ENCODE measurements at places on chromosomes 6 and 20.

DNA sequence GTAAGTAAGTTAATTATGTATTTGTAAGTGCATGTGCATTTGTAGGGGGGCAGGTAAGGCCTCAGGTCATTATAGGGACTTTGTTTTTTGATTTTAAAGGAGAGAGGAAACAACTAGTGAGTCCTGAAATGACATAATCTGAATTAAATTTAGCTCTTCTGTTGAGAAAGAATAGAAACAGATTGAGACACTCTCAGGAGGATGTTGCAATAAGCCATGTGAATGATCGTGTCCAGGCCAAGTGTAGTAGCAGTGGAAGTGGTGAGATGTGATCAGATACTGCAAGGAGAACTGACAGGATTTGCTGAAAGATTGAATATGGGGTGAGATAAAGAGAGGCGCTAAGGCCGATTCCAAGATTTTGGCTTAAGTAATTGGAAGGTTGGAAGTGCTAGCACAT lies 2.6 kb upstream of the CENPW start:
- peak; percentile 25 for DNase-seq

DNA sequence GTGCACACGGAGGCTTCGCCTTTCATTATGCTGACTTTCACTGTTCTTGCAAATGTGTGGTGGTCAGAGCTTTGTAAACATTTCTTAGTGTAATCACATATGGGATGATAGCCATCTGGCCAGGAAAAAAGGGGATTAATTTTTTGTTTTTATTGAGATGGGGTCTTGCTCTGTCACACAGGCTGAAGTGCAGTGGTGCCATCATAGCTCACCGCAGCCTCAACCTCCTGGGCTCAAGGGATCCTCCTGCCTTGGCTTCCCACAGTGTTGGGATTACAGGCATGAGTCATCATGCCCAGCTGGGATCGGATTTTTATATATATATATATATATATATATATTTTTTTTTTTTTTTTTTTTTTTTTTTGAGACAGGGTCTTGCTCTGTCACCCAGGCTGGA lies 11.0 kb upstream of the TIAM2 start:
- no peak for DNase-seq

- no peak for DNase-seq
These were observed 7.8 kb downstream of the E2F3 start for GRCh38 chr6:20409427-20409971.

DNA sequence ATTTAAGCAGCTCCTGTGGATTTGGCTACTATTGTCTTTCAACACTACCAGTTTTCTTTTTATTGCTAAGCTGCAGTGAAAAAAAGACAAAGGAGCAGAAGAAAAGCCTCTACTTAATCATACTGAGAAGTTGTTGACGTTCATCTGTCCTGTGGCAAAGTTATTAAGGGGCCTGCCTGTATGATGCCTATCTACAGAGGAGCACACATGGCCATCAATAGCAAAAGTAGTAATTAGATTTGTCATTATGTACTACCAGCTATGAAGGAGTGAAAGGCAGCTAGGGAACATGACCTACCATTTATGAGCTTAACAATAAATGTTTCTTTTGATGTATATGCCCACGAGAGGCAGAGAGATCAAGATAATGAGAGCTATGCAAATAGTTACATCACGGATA lies 620.9 kb downstream of the PHF3 start:
- DNase-seq, result no peak

GRCh38 chr6:169098116-169098515 lies 155.5 kb downstream of the THBS2 start:
- DNase-seq, result no peak

GRCh38 chr20:32069711-32070110 lies 17.7 kb downstream of the HCK start:
- no peak for DNase-seq

DNA sequence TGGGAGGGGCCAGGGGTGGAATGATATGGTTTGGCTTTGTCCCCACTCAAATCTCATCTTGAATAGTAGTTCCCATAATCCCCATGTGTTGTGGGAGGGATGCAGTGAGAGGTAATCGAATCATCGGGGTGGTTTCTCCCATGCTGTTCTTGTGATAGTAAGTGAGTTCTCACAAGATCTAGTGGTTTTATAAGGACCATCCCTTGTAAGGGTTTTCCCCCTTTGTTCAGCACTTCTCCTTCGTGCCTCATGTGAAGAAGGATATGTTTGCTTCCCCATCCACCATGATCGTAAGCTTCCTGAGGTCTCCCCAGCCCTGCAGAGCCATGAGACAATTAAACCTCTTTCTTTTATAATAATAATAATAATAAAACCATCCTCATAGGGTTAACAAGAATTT lies 88.8 kb upstream of the PRND start:
- no peak for DNase-seq

- no peak for DNase-seq
These were observed 121.7 kb downstream of the UTRN start for GRCh38 chr6:144406796-144407195.

DNA sequence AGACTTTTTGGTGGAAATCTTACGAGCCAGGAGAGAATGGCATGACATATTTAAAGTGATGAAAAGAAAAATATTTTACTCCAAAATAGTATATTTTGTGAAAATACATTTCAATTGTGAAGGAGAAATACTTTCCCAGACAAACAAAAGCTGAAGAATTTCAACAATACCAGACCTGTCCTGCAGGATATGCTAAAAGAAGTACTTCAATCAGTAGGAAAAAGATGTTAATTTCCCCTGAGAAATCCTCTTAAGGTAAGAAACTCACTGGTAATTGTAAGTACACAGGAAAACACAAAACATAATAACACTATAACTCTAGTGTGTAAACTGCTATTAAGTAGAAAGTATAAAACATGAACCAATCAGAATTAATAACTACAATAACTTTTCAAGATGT lies 341.8 kb upstream of the GJE1 start:
- no peak for DNase-seq

- DNase-seq, result no peak
These were observed 72.9 kb upstream of the EEF1E1 start for GRCh38 chr6:8175046-8175777.

GRCh38 chr6:114739656-114740055 lies 396.8 kb upstream of the HS3ST5 start:
- DNase-seq, result no peak

- no peak for DNase-seq
These were observed 9.5 kb upstream of the PABPC1L start for GRCh38 chr20:44900231-44900854.

Data from AG09319 (cell line).